Activated CD4-positive, alpha-beta T cell treated with anti-CD3 and anti-CD28 coated beads, Interleukin-2, amount 10 ng/mL, durations not matched to agents 24 days and 14 days (primary cell): ENCODE measurements at places on chromosomes 11 and 22. TPM values are rescaled to one million over a fixed set of nuclear protein-coding genes. Genes with fewer than 3 reads are reported as not detected.

DNA sequence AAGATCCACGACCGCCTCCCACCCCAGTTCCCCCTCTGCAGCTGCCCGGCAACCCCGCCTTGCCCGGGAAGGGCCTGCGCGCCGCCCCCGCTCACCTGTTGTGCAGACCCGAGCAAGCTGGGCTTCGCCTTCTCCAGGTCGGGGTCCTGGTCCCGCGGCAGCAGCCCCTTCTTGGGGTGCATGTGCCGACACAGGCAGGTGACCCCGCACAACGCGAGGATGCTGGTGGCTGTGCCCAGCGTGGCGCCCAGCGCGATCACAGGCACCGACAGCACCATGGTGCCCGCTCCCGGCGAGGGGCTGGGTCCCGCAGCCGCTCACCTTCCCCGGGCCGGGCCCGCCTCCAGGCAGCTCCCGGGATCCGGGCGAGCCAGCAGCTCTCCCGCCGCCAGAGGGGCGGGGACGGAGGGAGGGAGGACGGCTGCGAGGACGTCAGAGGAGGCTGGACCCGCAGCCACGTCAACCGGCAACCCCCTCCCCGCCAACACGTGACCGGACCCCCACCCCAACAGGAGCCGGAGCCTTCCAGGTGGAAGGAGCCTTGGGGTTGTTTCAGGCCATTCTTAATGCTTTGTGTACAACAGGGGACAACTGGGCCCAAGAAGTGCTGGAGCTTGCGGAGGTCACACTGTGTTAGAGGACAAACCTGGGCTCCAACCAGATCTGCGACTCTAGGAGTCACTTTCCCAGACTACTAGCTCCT is at the start of gene SYT13:
TSS of gene SYT13 (minus strand) at position 412 of the 703 bp plus-strand sequence. CDS start at position 278, 134 bp downstream.
- DNase-seq: no peak

DBX1 gene
- total RNA-seq: not detected in 2 replicates

- DNase-seq: no peak
Measured at GRCh38 chr11:32847511-32847910, 17.8 kb downstream of the PRRG4 start.

OPCML gene
- total RNA-seq: not detected in 2 replicates

- no peak for DNase-seq
Measured at GRCh38 chr11:20315800-20316199, 47.7 kb upstream of the HTATIP2 start.

DNA sequence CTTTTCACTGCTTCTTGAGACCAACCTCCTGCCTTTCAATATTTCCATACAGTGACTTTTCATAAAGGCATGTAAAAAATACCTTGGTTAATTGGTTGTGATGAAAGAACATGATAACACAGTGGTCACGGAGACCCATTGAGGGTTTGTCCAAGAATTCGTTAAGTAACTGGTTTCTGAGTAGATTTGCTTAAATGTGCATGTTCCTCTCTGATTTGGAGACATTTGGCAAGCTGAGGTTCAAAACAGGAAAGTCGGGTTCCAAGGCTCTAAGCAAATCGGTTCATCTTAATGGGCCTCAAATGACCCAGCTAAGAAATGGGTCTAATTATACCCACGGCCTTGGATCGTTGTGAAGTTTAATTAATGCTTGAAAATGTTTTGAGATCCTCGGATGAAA is 36.9 kb upstream of the CCND1 start:
- no peak for DNase-seq

VPREB3 gene
- total RNA-seq: not detected in 2 replicates

DNA sequence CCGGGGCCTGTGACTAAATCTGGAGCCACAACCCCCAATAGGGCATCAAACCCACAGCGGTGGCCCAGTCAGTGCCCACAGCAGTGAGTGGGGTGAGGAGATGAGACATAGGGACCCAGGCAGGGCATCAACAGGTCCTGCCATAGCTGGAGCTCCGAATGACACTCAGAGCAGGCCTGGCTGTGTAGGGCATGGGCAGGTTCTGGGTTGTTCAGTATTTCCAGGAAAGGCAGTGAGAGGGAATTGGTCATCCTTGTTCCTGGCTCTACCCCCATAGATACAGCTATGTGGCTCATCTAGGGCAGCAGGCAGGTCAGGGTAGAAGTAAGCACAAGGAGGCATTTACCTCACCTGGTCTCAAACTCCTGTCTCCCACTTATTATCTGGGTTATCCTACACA is 126.6 kb downstream of the BUD13 start:
- DNase-seq: no peak

TPBGL gene
- 0.19 and 0.61 TPM in 2 replicates for total RNA-seq

DNA sequence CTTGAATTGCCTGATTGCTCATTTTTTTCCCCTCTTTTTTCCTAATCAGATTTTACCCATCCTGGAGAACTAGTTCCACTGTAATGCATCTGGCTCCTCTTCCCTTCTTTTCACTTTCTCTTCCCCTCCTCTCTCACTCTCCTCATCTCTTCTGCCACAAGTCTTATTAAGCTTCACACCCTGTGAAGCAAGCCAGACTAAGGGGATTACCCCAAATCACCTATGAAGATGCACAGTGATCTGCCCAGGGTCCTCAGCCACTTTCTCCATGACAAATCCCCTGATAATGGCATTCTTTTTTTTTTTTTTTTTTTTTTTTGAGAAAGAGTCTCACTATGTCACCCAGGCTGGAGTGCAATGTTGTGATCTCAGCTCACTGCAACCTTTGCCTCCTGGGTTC is 11.2 kb downstream of the UBASH3B start:
- DNase-seq: no peak

GRCh38 chr11:34976496-34977088 is 60.2 kb downstream of the PDHX start:
- DNase-seq: no peak

DNA sequence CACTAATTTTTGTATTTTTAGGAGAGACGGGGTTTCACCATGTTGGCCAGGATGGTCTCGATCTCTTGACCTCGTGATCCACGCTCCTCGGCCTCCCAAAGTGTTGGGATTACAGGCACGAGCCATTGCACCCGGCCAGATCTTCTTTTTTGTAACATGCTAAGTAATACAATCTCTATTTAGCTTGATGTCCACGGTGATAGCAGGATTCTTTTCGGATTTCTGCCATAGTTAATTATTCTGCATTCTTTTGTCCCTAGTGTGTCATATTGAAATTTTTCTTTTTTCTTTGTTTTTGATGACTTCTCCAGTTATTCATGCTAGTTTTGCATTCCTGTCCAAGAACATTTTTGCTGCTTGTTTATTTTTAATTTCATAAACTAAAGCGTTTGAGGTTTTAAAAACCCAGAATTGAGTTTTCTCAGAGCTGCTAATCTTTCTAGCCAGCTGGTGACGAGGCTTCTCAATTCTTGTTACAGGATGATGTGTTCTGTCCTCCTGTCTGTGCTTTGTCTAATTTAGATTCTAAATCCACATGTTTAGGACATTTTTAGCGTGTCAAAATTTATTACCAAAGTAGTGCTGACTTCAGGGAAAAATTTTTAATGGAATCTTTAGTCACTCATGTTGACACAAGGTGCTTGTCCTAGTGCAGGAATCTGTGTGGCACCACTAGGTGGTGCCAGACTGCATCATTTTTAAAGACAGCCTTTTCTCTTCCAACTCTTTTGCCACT is 21.8 kb downstream of the NF2 start:
- DNase-seq: peak; percentile 80

DNA sequence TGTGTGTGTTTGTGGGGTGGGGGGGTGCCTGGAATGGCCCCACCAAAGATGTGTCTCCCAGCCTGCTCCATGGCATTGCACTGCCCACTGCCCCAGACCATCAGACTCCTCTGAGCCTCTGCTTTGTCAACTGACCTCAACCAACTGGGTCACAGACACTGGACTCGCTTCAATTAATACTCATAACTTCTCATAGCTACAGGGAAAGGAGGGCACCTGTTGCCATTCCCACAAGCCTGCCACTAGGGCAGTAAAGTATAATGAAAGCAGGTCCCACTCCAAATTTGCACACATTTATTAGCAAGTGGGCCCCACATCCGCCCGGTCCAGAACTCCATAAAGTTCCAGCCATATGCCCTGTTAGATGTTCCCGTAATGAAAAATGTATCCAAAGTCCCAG is 70.5 kb upstream of the PRDM11 start:
- DNase-seq: no peak

DNA sequence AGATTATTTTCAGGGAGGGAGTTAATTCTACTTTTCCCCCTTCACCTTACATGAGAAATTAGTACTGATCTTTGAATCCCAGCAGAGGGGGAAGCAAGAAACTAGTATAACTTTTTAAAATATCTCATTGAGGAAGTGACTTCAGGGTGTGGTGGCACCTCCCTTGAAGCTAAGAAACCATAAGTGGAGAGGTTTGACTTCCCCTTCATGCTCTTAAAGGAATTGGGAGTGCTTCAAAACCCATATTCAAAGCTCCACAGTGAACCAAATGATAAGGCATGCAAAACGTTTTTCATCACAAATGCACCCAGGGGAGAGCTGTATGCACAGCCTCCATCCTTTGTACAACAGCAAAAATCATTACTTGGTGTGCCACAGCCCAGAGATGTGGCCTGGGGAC is 540 bp downstream of the MS4A14 start:
- DNase-seq: no peak

ACR gene
- total RNA-seq: not detected in 2 replicates

DNA sequence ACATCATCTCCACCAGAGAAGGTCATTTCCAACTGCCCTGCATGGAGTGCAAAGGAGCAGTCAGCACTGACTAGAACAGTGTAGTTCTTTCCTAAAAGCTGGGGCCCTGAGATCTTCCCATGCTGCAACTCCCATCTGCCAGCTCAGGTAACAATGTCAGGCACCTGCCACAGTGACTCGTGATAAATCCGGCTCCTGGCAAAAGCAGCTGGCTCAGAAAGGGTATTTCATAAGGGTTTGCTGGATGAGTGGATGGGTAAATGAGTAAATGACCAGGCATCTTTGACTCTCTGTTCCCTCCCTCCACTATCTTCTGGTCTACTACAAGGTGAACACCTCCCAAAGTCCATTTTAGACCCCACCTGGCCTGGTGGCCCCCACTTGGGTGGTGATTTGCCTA is 403.6 kb downstream of the NXPE2 start:
- no peak for DNase-seq

DNA sequence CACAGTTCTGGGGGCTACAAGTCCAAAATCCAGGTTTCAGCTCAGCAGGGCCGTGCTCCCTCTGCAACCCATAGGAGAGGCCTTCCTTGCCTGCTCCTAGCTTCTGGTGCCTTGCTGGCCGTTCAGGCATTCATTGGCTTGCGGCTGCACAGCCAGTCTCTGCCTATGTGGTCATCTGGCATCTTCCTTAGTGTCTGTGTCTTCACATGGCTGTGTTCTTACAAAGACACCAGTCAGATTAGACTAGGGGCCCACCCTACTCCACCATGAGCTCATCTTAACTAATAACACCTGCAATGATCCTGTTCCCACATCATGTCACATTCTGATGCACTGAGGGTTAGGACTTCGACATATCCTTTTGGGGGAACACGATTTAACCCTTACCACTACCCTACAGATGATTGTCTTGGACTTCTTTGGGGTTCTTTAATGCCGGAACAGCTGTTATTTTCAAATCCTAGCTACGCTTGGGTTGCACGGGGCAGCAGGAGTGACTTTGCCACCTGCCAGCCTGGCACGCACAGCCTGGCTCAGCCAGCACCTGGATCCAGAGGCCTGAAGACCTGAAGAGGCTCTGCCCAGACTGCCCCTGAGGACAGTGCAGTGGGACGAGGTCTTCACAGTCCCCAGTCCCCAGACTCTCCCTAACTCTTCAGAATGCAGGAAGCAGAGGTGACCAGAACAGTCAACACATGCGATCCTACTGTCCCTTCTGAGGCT is 7.7 kb upstream of the NEAT1 start:
- no peak for DNase-seq

TRIM68 gene
- total RNA-seq: 8.7 and 11.3 TPM in 2 replicates

- DNase-seq: no peak
Measured at GRCh38 chr11:88590361-88590760, 252.8 kb upstream of the CTSC start.

IRAG1 gene
- not detected in 2 replicates for total RNA-seq

SLC43A3 gene
- total RNA-seq: 255 and 261 TPM in 2 replicates

DNA sequence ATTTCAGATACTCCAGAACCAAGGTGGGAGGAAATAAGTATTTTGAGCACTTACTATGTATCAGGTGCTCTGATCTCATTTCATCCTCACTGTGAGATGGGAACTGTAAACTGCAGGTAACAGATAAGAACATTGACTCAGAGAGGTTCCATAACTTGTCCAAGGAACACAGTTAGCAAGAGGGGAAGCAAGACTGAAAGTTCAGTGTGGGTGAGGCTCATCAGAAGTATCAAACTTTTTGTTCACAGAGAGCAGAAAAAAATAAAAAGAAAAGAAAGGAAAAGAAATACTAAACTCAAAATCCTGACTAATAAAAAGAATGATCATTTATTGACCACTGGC is 37.1 kb downstream of the RAB30 start:
- no peak for DNase-seq

DNA sequence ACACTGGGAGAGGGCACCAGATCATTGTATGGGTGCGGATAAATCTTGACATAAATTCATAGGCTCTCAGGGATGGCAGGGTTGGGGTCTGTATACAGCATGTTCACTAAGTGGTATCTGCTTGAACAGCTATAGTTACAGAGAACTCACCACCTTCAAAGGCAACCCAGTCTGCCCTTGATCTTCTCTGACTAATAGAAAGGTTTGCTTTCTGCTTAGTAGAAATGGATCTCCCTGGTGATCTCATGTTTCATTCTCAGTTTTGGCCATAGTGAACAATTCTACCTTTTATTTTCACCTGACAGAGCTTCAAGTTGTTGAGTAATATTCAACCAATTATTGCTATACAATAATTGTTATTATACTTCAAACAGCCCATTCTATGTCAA is 32.4 kb downstream of the CNTF start:
- DNase-seq: no peak

GRCh38 chr11:88277349-88277915 is 60.1 kb downstream of the CTSC start:
- no peak for DNase-seq

- DNase-seq: no peak
Measured at GRCh38 chr11:13168271-13168670, 109.3 kb upstream of the BMAL1 start.

DNA sequence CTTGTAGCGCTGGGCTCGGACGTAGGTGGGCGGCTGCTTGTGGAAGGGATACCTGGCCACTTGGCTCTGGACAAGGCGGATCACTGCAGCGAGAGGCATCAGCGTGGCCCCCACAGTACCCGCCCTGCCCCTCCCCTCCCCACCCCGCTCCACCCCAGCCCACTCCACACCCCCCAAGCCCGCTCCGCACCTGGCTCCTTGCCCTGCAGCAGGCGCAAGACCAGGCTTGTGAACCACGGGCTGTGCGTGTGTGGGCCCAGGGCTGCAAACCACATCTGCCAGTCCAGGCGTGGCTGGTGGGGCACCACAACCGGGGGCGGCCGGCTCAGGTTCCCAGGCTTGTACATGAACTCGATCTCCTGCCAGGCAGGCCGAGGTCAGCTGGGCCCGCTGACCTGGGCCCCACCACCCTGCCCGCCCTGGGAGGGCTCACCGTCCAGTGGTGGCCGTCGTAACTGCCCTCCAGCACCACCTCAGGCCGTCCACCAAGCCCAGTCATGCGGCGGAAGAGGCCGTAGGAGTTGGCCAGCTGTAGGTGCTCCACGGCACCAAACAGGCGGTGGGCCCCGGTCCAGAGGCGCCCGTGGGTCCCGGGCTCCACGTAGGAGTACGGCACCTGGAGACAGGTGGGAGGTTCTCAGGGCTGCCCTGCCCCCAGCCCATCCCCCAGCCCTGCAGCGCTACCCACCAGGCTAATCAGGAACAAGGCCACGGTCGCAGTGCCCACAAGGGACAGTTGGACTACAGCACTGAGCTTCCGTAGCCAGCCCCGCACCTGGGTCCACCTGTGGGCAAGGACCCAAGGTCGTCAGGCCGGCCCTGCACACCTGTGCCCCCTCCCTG is 2.9 kb downstream of the LMF2 start:
- no peak for DNase-seq

SLC22A12 gene
- total RNA-seq: not detected in 2 replicates

CDKN1C gene
- 1.8 and 2.0 TPM in 2 replicates for total RNA-seq
